ENCODE measurements at places on chromosomes 5 and 9.
A peak's percentile ranks its signal among the peaks of the same experiment; 100 is the strongest.

- no peak for DNase-seq
These were observed 22.3 kb upstream of the RHOBTB3 start for GRCh38 chr5:95708876-95709275.

DNA sequence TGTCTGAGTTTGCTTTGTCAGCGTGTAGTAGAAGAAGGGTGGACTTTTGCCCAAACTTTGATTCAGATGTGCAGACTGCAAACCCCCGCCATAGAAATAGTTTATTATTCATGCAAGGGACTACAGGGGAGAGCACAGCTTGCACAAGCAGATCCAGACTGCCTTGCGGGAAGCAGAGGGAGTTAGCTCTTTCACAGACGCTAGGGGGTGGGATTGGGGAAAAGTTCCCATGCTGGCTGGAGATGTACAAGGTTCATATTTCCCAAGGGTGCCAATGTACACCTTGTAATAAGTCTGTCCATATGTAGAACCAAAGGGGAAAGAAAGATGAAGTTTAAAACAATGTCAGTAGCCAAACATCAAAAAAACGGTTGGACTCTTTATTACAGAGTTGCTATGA is 749.7 kb upstream of the COX7C start:
- no peak for DNase-seq

GRCh38 chr9:70035691-70036090 is 8.0 kb upstream of the MAMDC2 start:
- DNase-seq = no peak

DNA sequence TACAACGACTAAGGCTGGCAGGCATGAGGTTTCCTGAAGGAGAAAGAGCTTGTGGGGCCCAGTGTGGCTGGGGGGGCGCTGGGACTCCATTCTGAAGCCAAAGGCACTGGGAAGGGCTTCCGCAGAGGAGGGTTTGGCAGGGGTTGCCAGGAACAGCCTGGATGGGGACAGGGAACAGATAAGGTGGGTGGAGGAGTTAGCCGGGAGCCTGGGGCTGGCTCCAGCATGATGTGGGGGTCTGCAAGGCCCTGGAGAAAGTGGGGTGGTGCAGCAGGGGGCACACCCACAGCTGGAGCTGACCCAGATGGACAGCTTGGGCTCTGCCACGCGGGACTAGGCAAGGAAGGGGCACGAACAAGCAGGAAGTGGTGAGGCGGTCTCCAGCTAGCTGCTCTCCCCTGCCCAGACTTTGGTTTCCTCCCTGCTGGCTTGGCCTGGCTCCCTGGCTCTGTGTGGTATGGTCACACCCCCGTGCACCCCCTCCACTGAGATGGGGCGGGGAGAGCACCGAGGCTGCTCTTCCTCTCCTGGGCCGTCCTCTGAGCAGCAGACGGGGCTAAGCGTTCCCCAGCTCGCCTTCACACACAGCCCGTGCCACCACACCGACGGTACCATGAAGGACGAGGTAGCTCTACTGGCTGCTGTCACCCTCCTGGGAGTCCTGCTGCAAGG is at the start of gene LTC4S:
LTC4S (plus strand) TSS at position 519 of the 672 bp plus-strand sequence; CDS start at position 614, 95 bp downstream.
- DNase-seq = peak; percentile 18

DNA sequence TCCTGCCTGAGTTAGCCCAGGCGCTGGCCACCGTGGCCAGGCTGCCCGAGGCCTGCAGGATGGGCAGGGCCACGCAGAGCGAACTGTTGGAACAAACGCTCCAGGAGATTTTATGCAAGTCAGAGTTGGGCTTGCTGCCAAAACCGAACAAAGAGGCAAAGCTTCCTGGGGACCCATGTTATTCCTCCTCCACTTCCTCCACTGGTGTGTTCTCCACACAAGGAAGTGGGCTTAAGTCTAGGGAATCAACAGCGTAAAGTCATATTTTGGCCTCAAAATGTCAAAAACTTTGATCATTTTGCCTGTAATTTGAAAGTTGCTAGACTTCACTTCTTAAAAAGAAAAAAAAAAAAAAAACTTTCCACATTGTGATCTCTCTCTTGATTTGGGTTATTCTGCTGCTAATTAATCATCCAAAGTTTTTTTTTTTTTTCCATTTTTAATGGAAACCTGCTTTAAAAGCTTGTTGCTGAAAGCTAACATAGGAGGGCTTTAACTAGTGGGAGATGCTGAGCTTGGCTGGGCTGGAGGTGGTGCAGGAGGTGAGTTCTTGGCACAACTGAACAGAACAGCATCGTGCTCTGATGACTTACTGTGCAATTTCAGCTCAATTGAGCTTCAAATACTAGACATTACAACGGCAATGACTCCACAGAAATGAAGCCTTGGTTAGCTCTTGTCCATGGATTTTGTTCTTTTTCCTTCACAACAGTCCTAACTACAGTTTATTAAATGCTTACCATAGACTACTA is 73.0 kb downstream of the PTPDC1 start:
- no peak for DNase-seq

GRCh38 chr9:125694478-125694877 is 12.5 kb downstream of the MAPKAP1 start:
- no peak for DNase-seq

All from activated T-cell treated with anti-CD3 and anti-CD28 coated beads for 48 hours (primary cell).